ENCODE measurements at places on chromosomes 3 and 15.

GRCh38 chr3:127440384-127440783, 150.1 kb downstream of the TPRA1 start:
- no peak for DNase-seq

DNA sequence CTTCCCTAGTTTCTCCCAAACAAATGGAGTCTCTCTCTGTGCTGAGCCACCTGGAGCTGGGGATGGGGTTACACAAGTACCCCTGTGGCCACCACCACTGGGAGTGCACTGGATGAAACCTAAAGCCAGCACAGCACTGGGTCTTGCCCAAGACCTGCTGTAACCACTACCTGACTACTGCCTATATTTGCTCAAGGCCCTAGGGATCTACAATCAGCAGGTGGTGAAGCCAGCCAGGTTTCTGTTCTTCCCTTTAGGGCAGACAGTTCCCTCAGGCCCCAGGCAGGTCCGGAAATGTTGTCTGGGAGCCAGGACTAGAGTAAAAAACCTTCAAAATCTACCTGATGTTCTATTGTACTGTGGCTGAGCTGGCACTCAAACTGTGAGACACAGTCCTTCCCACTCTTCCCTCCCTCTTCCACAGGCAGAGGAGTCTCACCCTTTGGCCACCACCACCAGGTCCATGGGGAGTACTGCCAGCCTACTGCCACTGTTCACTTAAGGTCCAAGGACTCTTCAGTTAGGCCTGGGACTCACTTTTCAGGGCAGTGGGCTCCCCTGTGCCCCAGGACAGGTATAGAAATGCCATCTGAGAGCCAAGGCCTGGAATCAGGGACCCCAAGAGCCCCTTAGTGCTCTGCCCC, 23.8 kb downstream of the C3orf20 start:
- DNase-seq, result no peak

DNA sequence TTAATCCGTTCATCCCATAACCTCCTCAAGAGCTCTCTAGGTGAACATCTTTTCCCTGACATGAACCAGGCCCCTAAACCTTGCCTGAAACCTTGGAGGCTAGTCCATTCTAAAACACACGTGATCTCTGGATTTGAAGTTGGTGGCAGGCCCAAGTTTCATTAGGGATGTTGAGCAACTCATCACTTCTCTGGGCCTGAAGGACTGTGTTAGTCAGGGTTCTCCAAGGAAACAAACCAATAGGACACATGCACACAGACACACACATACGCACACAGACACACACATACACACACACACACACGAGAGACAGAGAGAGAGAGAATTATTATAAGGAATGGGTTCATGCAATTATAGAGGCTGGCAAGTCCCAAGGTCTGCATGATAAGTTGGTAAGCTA, 31.9 kb downstream of the ACAN start:
- DNase-seq, result no peak

DNA sequence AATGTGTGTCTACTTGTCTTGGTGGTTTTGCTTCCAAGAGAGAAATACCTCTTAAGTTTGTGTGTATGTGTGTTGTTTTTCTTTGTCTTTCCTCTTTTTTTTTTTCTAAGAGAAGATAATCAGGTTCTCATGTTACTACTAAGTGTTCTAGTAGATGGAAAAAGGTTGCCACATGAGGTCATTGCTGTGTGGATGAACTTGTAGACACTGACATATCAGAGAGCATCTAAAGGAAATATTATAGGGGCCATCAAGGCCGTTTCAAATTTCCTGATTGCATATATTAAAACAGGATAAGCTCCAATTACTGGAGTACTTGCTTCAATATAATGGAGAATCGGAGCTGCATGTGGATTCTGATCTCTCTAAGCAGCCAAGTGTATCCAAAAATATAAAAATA, 747.5 kb downstream of the NR2F2 start:
- DNase-seq, result no peak

GRCh38 chr3:72434296-72434695, 413.9 kb downstream of the SHQ1 start:
- DNase-seq, result no peak

GRCh38 chr15:35305946-35306345, 220.9 kb upstream of the NANOGP8 start:
- DNase-seq, result peak; percentile 70

DNA sequence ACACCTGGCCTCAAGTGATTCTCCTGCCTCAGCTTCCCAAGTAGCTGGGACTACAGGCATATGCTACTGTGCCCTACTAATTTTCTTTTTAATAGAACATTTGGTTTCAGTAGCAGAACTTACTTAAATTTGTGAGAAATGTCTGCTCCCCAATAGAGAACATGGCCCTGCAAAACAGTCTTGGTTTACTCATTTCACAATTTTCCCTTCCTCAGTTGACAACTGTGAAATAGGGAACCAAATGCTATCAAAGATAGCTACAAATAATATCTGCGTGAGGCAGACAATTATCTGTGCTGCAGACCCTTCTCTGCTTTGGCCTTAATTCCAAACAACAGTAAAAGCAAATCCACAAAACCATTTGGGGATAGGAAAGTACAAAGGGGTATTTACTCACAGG, 22.6 kb downstream of the METTL6 start:
- no peak for DNase-seq

DNA sequence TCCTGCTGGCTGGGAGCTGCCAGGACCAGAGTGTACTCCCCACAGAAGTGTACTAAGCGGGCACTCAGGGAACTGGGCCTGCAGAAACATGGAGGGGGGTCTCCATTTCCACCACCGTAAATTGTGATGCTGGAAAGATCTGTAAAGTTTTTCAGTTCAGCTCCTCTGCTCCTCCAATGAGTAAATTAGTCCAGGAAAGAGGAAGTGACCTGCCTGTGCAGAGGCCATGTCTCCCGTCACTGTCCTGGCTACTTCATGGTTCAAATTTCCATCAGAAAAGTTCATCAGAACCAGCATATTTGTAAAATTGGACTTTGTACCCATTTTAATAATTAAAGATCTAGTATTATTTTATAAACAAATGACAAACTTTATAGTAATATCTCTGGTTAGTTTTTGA, 226.7 kb upstream of the THBS1 start:
- DNase-seq, result no peak

- no peak for DNase-seq
These were observed 44.7 kb downstream of the BOC start for GRCh38 chr3:113255854-113256615.

- no peak for DNase-seq
These were observed 37.6 kb downstream of the DNASE1L3 start for GRCh38 chr3:58173029-58173668.

- DNase-seq, result no peak
These were observed 104.2 kb upstream of the PFN2 start for GRCh38 chr3:150074697-150075416.

DNA sequence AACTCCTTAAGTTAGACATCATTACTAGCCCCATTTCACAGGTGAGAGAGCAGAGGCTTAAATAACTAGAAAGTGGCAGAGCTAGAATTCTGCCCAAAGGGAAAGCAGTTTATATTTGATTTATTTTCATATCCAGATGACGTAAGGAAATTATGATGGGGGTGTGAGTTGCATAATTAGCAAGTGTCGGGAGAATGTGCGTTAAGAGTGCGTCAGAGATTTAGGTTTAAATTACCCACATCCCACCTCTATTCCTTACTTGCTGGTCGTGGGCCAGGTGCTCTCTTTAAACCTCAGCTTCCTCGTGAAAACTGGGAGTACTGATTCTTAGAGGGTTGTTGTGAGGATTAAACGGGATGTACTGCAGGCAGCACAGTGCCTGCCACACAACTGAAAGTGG, 32.3 kb downstream of the FSTL1 start:
- no peak for DNase-seq

DNA sequence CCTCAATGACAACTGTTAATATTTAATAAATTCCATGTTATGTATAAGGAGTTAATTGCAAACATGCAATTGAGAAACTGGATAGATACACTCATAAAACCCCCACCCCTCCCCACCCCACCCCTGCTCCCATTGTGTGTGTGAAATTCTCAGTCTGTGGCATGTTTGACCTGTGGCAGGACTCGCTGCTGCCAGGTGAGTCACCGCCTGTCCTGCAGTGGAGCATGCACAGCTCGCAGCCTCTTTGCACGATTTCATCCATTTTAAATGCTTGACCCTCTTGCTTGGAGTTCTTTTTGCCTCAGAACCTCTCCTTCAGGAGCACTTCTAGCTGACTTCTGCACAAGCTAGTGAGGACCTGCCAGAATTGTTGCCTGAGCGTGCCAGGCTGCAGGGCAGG, 5.3 kb upstream of the APEH start:
- DNase-seq, result no peak

GRCh38 chr3:61912158-61912557, 350.8 kb downstream of the PTPRG start:
- no peak for DNase-seq

- no peak for DNase-seq
These were observed 4.9 kb upstream of the LOXL1 start for GRCh38 chr15:73921254-73921925.

DNA sequence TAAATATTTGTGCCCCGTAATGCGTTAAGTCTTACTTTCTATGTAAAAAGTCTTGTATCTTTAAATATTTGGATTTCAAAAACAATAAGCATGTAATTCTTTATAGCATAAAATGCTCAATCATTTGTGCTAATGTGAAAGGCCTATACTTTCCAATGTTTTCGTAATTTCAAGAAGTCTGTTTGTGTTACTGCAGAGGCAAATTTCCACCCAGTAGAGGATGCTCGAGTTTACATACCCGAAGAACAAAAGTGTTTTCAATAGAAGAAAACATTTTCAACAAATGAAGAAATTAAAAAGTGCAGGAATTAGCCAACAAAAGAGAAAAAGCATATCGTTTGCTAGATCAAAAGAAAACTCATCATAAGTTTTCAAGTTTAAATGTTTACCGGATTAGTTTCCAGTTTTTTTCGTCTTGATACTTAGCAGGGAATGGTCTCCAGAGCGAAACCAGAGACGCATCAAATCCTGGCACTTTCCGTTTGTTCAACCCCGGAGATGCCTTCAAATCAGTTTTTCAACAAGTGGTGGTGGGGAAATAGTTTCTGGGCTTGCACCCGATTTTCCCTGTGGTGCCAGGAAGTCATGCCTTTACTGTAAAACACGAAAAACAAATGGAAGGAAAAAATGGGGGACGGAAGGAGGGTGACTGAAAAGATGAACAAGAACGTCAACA, 1.0 kb downstream of the CGGBP1 start:
- DNase-seq, result no peak

Measured in HS-5 (cell line).